Chondrocyte (in vitro differentiated cells): ENCODE measurements at places on chromosomes 2 and 18. TPM values are rescaled to one million over a fixed set of nuclear protein-coding genes. Genes with fewer than 3 reads are reported as not detected.

CGREF1 gene
- 9.6 to 15.9 TPM (median 13.5 TPM) in 3 replicates for total RNA-seq

NEU4 gene
- 0.42 to 1.3 TPM (median 0.85 TPM) in 3 replicates for total RNA-seq

DNA sequence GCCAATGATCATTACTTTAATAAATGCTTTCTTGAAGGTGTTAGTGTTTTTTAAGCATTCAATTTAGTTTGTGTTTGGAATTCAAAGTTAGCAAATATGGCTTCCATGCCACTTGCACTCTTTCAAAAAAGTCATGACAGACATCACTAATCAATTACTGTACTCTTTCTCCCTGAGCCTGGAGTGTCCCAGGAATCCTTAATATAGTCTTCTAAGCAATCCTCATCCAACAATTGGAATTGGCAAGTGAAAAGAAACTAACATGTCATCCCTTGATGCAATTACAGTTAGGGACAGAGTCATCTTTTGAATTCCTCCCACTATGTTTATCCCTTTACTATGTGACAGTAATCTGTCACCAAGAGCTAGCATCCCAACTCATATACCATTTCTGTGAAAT is 29.7 kb upstream of the GPR55 start:
- no peak overlapping the region for H3K4me3 ChIP-seq
- H3K4me1 ChIP-seq: peaks cover 11% of the 10 kb centered on the region
- H3K27ac ChIP-seq: no peak overlapping the region
- H3K36me3 ChIP-seq: no peaks in the 10 kb centered on the region

DNA sequence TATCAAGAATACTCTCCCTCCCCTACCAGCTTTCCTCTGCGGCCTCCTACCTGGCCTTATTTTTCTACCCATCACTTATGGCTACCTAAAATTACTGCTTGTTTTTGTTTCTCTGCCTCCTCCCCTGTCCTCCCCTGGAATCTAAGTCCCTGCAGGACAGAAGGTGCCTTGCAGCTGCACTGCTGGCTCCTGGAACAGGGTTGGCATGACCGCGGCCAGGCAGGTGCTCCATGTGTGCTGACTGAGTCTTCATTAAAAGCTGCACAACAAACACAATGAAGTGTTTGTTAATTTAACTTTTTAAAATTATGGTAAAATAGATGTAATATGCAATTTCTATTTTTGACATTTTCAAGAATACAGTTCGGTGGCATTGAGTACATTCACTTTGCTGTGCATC is 171.9 kb upstream of the FHL2 start:
- DNase-seq: no peak
- no peak overlapping the region for H3K4me3 ChIP-seq
- H3K4me1 ChIP-seq: peaks cover 33% of the 10 kb centered on the region

GRCh38 chr18:21820033-21820810 is 79.6 kb downstream of the MIB1 start:
- H3K27ac ChIP-seq: no peak overlapping the region
- no peaks in the 10 kb centered on the region for H3K27me3 ChIP-seq
- H3K4me3 ChIP-seq: no peak overlapping the region
- DNase-seq: no peak

DNA sequence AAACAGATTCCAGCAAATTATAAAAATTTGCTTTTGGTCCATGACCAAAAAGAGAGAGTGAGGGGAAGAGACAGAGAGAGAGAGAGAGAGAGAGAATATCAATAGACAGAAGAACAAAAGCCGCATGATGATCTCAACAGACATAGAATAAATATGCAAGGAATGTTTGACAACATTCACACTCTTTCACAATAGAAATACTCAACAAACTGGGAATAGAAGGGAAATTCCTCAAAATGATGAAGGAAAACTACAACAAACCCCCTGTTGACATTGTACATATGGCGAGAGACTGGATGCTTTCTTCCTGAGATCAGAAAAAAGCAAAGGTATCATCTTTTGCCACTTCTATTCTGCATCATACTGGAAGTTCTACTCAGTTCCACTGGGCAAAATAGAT is 309.7 kb downstream of the RAD51AP2 start:
- DNase-seq: no peak
- no peaks in the 10 kb centered on the region for H3K36me3 ChIP-seq
- peaks cover 3% of the 10 kb centered on the region for H3K27me3 ChIP-seq
- H3K4me1 ChIP-seq: no peaks in the 10 kb centered on the region
- H3K4me3 ChIP-seq: no peak overlapping the region

DNA sequence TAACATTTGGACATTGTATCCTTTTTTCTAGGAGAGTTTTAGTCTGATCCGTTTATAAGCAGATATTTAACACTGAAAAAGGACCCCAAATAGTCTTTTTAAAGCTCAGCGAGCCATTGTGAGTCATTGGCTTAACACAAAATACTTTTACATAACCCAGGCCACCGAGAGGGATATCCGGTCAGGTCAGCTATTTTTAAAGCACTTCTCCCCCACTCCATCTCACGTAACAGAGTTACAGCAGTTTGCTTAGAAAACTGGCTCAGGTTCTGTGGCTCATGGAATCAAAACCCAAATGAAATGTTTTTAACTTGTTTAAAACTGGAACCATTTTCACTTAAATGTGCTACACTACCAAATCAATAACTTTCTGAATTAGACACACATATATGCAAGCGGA is 23.9 kb downstream of the COL4A3 start:
- peak overlapping the region; percentile 70 for H3K27ac ChIP-seq
- peaks cover 39% of the 10 kb centered on the region for H3K4me1 ChIP-seq
- H3K4me3 ChIP-seq: peak overlapping the region; percentile 18
- no peaks in the 10 kb centered on the region for H3K36me3 ChIP-seq

GRCh38 chr18:49015886-49016647 is 65.3 kb upstream of the SMAD7 start:
- no peaks in the 10 kb centered on the region for H3K36me3 ChIP-seq
- H3K4me3 ChIP-seq: no peak overlapping the region
- peak overlapping the region; percentile 97 for H3K27ac ChIP-seq
- H3K27me3 ChIP-seq: no peaks in the 10 kb centered on the region
- H3K4me1 ChIP-seq: peaks cover 41% of the 10 kb centered on the region
